NB4 (cell line): ENCODE measurements at places on chromosomes 1 and 21.

DNA sequence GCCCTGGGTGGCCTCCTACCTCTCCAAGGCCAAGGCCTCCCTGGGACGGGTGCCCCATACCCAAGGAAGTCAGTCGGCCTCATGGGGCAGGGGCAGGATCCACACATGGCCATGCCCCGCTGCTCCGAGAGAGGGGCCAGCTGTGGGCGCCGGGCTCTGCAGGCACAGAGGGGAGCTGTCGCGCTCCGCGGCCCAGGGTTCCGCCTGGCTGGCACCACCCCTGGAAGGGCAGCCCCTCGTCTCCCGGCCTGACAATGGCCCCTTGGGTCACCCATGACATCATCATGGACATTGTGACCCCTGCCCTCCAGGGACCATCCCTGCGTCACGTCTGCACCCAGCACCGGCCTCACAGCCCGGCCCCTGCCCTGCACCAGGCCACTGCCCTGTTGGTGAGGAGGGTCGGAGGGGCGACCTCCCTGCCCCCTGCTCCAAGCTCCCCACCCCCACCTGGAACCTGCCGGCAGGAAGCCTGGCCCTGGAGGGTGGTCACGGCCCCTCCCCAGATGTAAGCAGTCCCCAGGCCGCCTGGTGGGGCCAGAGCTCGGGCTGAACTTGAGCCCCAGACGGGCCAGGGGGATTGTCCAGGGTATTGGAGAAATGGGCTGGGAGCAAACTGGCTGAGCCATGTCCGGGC lies 5.8 kb downstream of the TTLL10 start:
- no peak for DNase-seq

DNA sequence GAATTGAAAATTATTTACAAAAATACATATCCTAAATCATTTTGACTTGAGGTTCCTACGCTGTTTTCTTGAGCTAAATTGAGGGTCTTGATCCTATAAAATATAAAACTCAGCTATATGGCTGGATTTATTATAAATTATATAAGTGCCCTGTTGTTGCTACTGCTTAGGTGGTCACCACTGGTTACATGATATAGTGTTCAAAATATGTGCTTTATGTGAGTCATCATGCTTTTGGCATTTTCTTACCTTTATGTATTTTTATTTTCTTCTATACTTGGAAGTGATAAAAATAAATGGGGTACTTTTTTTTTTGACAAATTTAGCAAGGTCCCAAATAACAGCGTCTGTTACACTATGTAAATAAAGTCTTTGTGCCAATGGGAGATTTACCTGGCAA lies 31.1 kb upstream of the PTPRC start:
- no peak for DNase-seq

DNA sequence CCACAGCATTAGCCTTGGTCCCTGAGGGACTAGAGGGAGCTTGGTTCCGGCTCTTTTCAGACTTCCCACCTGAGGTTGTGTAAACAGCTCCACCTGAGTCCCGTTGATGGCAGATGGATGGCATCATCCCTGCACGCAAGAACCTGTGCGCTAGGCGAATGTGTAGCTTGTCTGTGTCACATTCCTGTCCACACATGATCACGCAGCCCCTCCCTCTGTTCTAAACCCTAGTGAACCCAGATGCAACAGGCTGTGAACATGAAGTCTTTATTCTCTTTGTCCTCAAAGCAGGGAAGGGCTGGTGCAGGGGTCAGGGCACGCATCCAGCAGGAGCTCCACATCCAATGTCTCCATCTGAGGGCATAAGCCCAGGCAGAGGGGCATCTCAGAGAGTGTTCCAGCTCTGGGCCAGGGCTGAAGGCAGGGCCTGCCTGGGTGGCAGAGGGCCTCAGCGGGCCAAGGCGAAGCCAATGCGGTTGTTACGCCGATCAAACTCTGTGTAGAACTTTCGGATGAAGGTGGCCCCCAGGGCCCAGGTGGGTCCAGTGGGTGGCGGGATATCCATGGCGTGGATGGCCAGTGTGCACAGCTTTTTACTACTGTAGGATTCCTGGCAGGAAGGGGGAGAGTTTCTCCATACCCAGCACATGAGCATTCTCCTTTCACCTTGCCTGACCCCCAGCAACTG lies 2.9 kb upstream of the ETNK2 start:
- no peak for DNase-seq

DNA sequence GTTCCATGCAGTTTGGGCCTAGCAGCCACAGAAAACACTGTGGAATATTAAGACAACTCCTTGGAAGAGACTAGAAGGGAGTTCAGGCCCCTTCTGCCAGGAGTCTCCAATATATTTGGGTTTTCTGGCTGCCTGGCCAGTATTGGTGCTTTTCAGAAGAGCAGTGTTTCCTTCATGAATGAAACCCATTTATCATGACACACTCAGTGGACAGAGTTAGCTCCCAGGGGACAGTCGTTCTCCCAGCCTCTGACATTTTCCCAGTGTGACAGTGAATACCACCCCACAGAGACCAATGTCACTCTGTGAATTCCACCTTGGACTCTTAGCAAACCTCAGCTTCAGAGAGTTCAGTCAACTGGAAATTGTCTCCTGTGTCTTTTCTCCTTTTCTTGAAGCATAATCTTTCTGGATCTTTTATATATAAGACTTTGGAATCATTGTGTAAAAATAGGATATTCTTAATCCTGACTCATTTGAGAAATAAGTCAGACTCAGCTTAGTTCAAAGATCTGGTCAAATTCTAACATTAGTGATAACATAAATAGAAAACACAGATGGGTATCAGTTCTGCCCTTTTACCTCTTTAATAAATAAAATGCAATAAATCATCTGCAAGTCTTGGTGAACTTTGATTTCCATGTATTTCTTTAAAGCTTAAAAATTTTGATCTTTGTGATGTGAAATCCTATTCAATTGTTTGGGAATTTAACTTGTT lies 40.4 kb downstream of the GNG12 start:
- no peak for DNase-seq

DNA sequence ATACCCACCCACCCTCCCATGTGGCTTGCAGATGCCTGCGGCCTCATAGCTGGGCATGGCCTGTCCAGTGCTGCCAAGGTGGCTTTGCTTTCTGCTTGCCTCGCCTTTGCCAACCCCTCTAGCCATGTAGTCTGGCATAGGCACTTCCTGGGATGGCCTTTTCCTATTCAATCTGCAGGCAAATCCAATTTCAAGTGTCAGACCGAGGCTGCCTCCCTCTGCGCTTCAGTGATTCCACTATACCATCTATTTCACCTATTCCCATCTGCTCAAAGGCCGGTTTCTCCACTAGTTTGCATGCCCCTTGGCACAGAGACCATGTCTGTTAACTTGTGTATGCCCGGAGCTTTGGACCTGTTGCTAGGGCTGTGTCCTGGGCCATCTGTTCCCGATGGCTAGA lies 3.8 kb upstream of the ZBTB21 start:
- DNase-seq: no peak

DNA sequence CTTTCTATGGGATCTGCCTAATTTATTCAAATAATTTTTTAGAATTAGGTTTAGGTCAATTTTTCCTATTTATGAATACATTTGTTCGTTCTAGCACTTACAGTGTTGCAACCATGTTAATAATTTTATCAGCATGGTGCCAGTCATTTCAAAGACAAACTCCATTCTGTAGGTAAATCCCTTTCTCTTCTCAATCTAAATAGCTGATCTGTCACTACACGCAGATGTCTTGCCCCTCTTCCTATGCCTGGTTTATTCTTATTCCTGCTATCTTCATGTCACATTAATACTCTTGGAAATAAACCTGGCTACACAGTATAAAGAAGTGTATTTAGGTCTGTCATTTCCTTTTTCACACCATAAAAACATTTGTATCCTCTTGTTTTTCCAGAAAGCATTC lies 1172.4 kb downstream of the BRINP3 start:
- no peak for DNase-seq

DNA sequence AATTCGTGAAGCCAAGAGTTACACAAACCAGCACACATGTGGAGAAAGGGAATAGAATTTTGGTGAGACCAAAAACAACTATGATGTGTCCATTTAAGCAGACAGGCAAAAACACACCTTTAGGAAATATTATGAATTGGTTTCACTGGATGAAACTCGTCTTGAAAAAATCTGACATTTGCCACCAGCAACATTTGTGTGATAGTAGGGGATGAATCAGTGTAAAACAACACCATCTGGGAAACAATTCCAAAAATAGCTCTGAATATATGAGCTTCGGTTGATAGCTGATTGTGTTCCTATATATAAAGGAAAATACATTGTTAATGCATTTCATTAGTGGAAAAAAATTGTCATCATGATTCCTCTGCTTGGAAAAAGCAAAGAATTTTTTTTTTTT lies 327.8 kb downstream of the PAPPA2 start:
- no peak for DNase-seq

DNA sequence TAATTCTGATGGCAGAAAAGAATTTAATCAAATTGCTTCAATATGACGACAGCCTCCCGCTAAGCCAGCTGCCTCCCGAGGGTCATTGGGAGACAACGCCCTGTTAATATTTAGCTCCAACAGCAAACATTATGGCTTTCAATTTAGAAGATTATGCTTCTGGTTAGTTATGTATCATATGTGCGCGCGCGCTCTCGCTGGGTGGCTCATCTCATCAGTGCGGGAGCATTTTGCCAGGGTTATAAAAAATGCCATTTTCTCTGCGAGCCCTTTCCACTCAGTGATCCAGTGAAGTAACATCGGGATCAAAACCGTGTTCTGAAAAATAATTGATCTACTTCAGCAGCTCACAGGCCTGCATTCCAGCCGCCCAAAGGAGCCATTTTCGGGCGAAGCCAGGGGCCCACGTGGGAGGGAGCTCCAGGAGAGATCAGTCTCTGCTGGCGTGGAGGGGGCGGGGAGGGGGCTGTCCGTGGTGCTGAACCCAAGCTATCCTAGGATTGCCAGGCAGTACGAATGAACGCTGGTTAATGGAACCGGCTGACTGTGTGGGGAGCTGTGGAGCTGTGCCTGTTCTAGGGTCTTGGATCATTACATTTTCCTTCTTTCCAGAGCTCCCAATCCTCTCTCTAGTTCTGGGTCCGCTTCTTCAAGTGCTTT lies 219.1 kb upstream of the ZC3H12A start:
- peak; percentile 54 for DNase-seq

GRCh38 chr1:7261490-7261889 lies 476.2 kb downstream of the CAMTA1 start:
- DNase-seq: no peak

GRCh38 chr21:45427331-45428271 lies 22.6 kb downstream of the COL18A1 start:
- no peak for DNase-seq

DNA sequence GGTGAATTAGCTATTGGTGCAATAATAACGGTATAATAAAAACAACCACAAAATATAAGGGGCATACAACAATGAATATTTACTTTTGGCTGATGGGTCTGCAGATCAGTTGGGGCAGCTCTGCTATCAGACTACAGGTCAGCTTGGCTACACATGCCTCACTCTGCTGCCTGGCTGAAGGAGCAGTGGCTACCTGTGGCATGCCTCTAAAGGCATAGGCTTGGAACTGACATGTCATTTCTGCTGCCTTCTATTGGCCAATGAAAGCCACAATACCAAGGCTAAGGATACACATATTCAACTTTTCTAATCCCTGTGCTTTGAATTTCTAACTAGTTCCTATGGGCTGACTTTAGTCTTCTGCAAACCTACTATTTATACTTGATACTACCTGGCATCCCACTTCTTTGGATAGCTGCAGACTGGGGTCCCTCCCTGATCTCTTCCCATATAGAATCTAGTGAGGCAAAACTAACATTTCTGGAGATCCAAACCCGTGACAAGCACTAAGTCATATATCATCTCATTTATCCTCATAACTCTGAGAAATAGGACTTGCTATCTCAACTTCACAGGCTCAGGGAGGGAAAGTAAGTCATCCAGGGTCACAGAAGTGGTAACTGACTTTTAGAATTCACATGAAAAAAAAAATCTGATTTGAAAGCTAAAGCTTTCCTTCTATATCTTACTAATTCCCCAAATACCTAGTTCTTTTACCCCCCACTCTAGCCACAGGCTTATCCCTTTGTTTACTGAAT lies 19.2 kb upstream of the SYDE2 start:
- DNase-seq: no peak

GRCh38 chr1:40535732-40536131 lies 4.3 kb downstream of the ZNF684 start:
- DNase-seq: no peak

- no peak for DNase-seq
These were observed 304.3 kb downstream of the LTN1 start for GRCh38 chr21:28688381-28688780.

- no peak for DNase-seq
These were observed 24.2 kb upstream of the C1orf174 start for GRCh38 chr1:3924186-3924824.

DNA sequence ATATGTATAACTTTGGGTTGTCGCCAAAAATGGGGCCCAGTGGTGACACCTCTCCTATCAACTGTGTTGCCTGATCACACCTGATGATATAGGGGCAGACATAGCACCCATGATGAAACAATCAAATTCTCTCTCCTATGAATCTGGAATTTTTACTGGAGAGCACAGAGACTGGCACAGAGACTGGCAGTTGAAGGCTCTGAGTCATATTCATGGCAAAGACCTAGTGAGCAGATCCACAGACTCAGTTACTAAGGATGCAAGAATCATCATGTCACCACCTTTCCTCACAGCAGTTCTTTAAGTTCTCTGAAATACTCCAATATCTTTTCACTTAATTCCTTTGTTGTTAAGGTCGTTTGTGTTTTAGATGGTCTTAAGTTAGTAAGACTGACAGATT lies 60.0 kb downstream of the APCS start:
- peak; percentile 17 for DNase-seq

DNA sequence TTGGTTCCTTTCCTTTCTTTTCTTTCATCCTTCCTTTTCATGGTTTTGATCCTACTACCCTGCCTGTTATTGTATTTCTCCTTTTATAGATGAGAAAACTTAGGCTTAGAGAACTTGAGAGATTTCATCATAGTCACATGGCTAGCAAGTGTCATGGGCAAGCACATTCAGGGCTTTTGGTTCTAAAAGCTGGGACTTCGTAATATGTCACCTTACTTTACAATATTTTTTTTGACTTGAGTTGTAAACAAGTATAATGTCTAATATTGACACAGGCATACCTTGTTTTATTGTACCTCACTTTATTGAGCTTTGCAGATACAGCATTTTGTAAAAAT lies 70.7 kb downstream of the MTR start:
- DNase-seq: no peak

DNA sequence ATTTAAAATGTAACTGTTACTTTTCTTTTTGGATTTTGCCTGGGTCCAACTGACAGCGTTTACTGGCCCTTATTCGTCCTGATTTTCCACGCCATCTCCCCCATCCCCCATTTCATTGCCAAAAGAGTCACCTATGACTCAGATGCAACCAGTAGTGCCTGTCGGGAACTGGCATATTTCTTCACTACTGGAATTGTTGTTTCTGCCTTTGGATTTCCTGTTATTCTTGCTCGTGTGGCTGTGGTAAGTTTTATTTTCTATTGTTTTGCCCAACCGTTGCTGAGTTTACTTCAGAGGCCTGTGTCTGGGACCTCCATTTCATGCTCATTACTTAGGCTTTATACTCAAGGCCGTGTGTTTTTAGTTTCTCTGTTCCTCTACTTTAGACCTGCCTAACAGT lies 9.3 kb downstream of the LEPR start:
- DNase-seq: peak; percentile 44
